ENCODE measurements at places on chromosomes 12 and 14. TPM values are rescaled to one million over a fixed set of nuclear protein-coding genes. Genes with fewer than 3 reads are reported as not detected.
A peak's percentile ranks its signal among the peaks of the same experiment; 100 is the strongest.

- H3K36me3 ChIP-seq = no peaks in the 10 kb centered on the region
- H3K4me3 ChIP-seq = no peak overlapping the region
- no peaks in the 10 kb centered on the region for H3K27me3 ChIP-seq
- no peak for DNase-seq
- H3K27ac ChIP-seq = no peak overlapping the region
These were observed 273.9 kb upstream of the MIS18BP1 start for GRCh38 chr14:45526715-45527549.

DNA sequence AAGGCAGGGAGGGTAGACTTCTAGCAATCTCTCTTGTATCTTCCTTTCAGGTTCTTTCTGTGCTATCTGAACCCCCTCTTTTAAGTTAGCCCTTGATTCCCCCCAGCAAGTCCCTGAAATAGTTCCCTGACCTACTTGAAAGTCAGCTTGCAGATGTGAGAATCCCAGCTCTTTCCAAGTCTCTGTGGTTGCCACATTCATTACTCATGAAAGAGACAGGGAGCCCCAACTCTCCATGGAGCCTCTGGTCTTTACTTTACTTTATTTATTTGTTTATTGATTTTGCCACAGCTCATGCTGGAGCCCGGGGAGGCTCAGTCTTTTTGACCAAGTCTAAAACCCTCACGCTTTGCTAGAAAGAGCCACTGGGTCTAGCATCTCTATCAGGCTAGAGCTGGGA is 193.6 kb upstream of the FAR2 start:
- no peaks in the 10 kb centered on the region for H3K4me1 ChIP-seq
- no peak overlapping the region for H3K27ac ChIP-seq
- no peaks in the 10 kb centered on the region for H3K36me3 ChIP-seq
- H3K4me3 ChIP-seq = no peak overlapping the region
- H3K27me3 ChIP-seq = no peaks in the 10 kb centered on the region
- no peak for DNase-seq

Gene NRIP2
- not detected for total RNA-seq

Gene STON2
- total RNA-seq = 0.22 TPM

Gene NELL2
- total RNA-seq = 67.0 TPM

DNA sequence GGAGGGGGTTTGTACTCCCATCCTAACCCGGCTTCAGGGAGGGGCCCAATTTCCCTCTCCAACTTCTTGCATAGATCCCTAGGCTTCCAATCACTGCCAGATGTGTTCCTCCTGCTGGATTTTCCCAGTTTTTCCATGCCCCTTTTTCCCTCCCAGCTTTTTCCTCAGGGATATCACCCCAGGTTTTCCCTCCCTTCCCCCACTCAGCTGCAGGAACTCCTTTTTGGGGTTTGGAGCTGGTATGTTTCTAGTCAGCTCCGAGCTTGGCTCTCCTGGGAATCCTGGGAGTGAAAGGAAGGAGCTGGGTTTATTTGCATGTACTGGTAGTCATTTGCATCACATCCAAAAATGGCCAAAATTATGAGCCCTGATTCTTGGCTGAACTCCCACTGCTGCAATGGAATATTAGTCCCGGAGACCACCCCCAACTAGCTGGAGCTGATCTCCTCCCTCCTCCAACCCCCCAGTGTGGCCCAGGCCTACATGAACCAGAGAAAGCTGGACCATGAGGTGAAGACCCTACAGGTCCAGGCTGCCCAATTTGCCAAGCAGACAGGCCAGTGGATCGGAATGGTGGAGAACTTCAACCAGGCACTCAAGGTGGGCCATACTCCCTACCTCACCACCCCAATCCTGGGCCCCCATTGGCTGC is 1.4 kb upstream of the RDH5 start:
- peaks cover 24% of the 10 kb centered on the region for H3K4me1 ChIP-seq
- H3K27ac ChIP-seq = no peak overlapping the region

DNA sequence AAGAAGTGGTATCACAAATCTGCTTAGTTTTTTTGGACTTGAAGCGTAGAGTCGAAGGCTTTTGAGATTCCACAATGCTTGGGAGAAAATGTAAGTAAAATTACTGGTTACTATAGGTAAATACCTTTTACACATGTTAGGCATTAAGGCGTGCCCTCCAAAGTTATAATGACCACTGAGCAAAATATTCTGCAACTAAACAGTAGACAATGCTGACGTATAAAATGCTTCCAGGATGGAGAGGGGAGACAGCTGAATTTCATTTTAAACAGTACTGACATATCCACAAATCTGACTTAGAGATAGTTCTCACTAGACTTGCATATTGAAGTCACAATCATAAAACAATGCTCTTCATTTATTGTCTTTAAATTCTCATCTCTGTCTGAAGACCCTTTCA is 144.5 kb upstream of the DCN start:
- H3K27me3 ChIP-seq = no peaks in the 10 kb centered on the region
- H3K4me1 ChIP-seq = no peaks in the 10 kb centered on the region
- no peak for DNase-seq
- H3K36me3 ChIP-seq = no peaks in the 10 kb centered on the region

- H3K4me3 ChIP-seq = no peak overlapping the region
- DNase-seq = no peak
- no peaks in the 10 kb centered on the region for H3K27me3 ChIP-seq
- H3K27ac ChIP-seq = no peak overlapping the region
- no peaks in the 10 kb centered on the region for H3K4me1 ChIP-seq
These were observed 28.2 kb upstream of the TMEM106C start for GRCh38 chr12:47935184-47935583.

- DNase-seq = no peak
- H3K27me3 ChIP-seq = no peaks in the 10 kb centered on the region
- H3K4me1 ChIP-seq = no peaks in the 10 kb centered on the region
- H3K36me3 ChIP-seq = no peaks in the 10 kb centered on the region
- no peak overlapping the region for H3K4me3 ChIP-seq
These were observed 188.2 kb downstream of the CACNA1C start for GRCh38 chr12:2240984-2241383.

DNA sequence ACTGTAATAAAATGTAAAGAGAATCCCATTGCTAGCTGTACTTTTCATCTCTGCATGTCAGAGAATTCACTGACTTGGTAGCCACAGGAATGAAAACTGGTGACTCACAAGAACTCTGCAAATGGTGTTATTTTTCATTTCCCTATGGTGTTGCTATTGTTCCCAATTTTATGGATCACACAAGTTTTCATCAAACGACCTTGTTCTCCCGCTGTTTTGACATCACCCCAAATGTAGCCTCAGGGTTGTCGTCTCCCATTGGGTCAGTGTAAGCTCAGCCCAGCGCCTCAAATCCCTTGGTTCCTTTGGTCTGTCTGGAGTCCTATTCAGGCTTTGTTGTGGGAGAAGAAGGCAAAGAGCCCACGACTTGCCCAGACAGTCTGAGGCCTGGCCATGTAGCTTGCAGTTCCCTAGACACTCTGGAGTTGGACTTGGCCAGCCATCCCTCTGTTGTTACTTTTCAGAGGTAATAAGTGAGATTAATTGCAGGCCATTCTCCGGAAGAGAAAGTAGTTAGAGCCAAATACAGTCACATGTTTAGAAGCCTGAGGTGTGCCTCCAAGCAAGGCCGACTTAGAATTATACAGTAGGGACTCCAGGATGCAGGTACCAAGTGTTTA is 159.2 kb downstream of the TGFB3 start:
- DNase-seq = no peak
- H3K27ac ChIP-seq = no peak overlapping the region
- no peaks in the 10 kb centered on the region for H3K27me3 ChIP-seq
- H3K36me3 ChIP-seq = peaks cover 3% of the 10 kb centered on the region

Gene POC1B
- 21.8 TPM for total RNA-seq

Gene TMEM52B
- not detected for total RNA-seq

- H3K27ac ChIP-seq = peak overlapping the region; percentile 60
- H3K27me3 ChIP-seq = no peaks in the 10 kb centered on the region
- no peak for DNase-seq
- H3K36me3 ChIP-seq = peaks cover 9% of the 10 kb centered on the region
- peaks cover 25% of the 10 kb centered on the region for H3K4me1 ChIP-seq
These were observed 3.4 kb downstream of the SSH1 start for GRCh38 chr12:108853981-108854446.

- H3K4me1 ChIP-seq = peaks cover 26% of the 10 kb centered on the region
- H3K4me3 ChIP-seq = no peak overlapping the region
- H3K36me3 ChIP-seq = peaks cover 5% of the 10 kb centered on the region
These were observed 6.5 kb downstream of the PPP1R3E start for GRCh38 chr14:23296012-23296777.

DNA sequence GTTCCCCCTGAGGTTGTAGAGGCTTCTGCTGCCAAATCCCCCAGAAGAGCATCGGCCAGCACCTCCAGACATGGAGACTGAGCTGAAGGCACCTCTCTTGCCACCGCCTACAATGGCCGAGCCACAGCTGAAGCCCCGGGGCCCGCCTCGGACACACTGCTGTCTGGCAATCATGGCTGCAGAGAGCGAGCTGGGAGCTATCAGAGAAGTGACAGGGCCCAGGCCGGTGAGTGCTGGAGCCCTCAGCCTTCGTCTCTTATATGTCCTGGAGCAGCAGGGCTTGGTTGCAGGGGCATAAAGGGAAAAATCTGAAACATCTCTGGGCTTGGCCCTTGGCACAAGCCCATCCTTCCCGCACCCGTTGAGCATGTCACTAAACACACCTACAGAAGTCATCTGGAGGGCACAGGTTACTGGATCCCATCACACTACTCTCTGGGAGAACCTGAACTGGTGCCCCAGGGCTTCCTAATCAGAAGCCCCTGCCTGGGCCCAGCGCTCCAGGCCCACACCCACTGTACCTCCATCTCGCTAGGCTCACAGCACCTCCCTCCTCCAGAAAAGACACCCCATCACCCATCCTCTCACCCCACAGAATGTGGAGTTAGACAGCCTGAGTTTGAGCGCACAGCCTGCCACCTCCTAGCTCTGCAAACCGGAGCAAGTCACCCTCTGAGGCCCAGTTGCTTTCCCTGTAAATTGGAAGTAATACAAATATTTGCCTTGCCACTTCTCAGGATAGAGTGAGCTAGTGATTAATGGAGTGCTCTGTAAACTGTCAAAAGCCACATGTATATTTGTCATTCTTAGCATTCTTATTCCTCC is at the start of gene KRT4:
KRT4 (minus strand) TSS at position 232 of the 825 bp plus-strand sequence; CDS start at position 174, 58 bp downstream.
- peaks cover 14% of the 10 kb centered on the region for H3K4me1 ChIP-seq
- H3K4me3 ChIP-seq = no peak within 1 kb of the TSS
- no peaks in the 10 kb centered on the region for H3K36me3 ChIP-seq
- no peaks in the 10 kb centered on the region for H3K27me3 ChIP-seq
- no peak within 1 kb of the TSS for H3K27ac ChIP-seq

Gene SLC6A15
- not detected for total RNA-seq

DNA sequence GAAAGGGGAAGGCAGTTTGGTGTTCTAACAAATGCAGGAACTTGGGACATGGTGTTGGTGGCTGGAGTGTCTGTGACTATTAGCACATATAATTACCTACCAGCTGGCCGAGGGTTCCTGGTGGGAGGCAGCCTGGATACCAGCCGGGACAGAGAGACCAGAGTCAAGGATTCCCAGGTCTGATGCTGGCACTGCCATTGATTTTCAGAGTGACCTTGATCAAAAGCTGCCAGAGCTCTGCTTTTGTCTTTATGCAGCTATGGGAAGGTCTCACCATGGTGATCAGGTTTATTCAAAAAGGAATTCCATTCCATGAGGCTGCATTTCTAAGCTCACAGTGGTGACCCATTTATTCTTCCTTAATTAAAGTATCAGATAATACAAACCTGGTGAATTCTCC is 101.0 kb upstream of the PWP1 start:
- no peaks in the 10 kb centered on the region for H3K36me3 ChIP-seq
- no peaks in the 10 kb centered on the region for H3K4me1 ChIP-seq
- no peak overlapping the region for H3K27ac ChIP-seq
- H3K27me3 ChIP-seq = no peaks in the 10 kb centered on the region
- H3K4me3 ChIP-seq = no peak overlapping the region
- DNase-seq = no peak

Gene SERPINA9
- total RNA-seq = not detected

- H3K27ac ChIP-seq = no peak overlapping the region
- peak; percentile 81 for DNase-seq
- no peak overlapping the region for H3K4me3 ChIP-seq
- H3K27me3 ChIP-seq = no peaks in the 10 kb centered on the region
- no peaks in the 10 kb centered on the region for H3K36me3 ChIP-seq
These were observed 74.3 kb upstream of the ARID2 start for GRCh38 chr12:45655186-45655585.

Gene PPP1R36
- total RNA-seq = 0.24 TPM

- no peak overlapping the region for H3K4me3 ChIP-seq
- H3K27ac ChIP-seq = no peak overlapping the region
- DNase-seq = no peak
These were observed 270.7 kb upstream of the DIO3 start for GRCh38 chr14:101290611-101291010.

GRCh38 chr12:109944561-109945359 is 44.7 kb downstream of the TCHP start:
- DNase-seq = no peak
- peaks cover 16% of the 10 kb centered on the region for H3K4me1 ChIP-seq
- H3K27ac ChIP-seq = no peak overlapping the region
- peaks cover 17% of the 10 kb centered on the region for H3K36me3 ChIP-seq
- H3K27me3 ChIP-seq = no peaks in the 10 kb centered on the region
- no peak overlapping the region for H3K4me3 ChIP-seq

- peaks cover 14% of the 10 kb centered on the region for H3K4me1 ChIP-seq
- H3K36me3 ChIP-seq = peaks cover 7% of the 10 kb centered on the region
- no peaks in the 10 kb centered on the region for H3K27me3 ChIP-seq
- H3K27ac ChIP-seq = no peak overlapping the region
- H3K4me3 ChIP-seq = no peak overlapping the region
These were observed 107.2 kb downstream of the SCAF11 start for GRCh38 chr12:45883187-45883586.

Gene METTL17
- total RNA-seq = 107 TPM

Gene OTUB2
- 1.1 TPM for total RNA-seq

DNA sequence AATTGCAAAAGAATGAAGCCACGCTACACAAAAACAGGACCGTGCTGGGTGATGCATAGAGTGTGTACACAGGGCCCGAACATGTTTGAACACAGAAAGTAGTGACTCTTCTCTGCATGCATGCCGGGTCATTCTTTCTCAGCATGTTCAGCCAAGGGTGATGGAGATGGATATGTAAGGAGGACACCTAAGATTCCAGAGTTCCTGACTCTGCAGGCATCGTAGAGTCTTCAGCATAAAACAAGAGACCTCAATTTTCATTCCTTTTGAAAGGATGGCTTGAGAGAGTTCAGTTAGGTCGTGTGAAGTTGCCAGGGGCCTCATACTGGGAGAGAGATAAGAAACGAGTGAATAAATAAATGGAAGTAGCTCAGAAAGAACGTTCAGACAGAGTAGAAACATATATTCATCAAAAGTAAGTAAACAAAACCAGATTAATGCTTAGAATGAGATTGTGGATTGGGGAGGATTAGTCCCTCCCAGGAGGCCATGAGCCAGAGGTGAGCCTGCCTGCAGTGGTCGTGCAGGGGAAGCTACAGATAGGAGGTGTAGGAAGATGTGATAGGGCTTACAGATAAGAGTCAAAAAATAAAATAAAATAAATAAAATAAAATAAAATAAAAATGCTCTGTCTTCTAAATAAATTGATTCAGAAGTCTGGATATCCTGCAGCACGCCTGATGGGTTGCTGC is 27.6 kb upstream of the SEL1L start:
- no peak overlapping the region for H3K27ac ChIP-seq
- no peak overlapping the region for H3K4me3 ChIP-seq
- H3K27me3 ChIP-seq = no peaks in the 10 kb centered on the region
- no peak for DNase-seq
- H3K4me1 ChIP-seq = no peaks in the 10 kb centered on the region

GRCh38 chr14:88947646-88948598 is 123.5 kb downstream of the TTC8 start:
- no peaks in the 10 kb centered on the region for H3K4me1 ChIP-seq
- H3K36me3 ChIP-seq = no peaks in the 10 kb centered on the region
- H3K4me3 ChIP-seq = no peak overlapping the region
- no peaks in the 10 kb centered on the region for H3K27me3 ChIP-seq
